Stimulated activated CD8-positive, alpha-beta memory T cell treated with anti-CD3 and anti-CD28 coated beads, Interleukin-7, amount 100 ng/mL, for 4 hours (primary cell): ENCODE measurements at places on chromosomes 6 and 20.

DNA sequence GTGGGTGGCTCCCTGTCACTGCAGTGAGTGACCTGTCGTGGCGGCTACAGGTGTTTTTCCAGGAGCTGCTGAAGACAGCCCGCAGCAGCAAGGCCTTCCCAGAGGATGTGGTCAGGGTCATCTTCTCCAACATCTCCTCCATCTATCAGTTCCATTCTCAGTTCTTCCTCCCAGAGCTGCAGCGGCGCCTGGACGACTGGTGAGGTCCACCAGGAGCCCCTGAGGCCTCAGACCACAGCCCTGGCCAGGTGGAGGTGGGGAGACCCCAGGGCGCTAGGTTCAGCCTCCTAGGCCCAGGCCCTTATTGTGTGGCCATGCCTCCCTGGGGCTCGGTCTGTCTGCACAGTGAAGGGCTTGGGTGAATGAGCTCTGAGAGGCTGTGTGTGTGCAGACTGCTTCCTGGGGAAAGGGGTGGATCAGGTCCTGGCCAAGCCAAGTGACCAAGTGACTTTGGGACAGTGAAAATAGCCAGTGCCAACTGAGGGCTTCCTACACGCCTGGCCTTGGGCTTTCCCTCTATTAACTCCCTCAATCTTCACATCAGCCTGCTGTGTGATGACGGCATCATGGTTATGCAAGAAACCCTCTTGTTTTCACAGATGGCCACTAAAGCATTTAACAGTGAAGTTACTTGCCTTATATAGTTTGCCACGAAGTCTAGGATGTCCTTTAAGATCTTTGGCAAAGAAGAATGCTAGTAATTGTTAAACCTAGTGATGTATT lies 6.4 kb downstream of the FGD2 start:
- no peak for DNase-seq

DNA sequence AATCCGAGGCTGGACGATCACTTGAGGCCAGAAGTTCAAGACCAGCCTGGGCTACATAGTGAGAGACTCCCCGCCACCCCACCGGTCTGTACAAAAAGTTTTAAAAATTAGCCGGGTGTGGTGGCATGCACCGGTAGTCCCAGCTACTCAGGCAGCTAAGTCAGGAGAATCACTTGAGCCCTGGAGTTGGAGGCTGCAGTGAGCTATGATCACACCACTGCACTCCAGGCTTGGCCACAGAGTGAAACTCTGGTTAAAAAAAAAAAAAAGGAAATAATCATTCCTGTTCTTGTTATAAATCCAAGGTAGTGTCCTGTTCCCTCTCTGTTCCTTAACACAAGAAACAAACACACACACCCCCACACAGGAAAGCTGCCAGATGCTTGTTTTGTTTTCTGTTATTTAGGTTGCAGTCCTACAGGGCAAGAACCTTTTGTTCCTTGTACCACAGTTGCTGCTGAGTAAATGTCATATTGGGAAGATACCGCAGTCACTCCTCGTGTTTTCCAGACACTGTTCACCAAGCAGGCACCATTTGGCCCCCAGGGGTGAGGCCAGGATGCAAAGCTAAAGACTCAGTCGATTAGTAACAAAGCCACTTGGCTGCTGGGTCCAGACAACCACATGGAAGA lies 28.9 kb downstream of the ASIP start:
- DNase-seq = no peak

- DNase-seq = no peak
These were observed 260.1 kb downstream of the PRL start for GRCh38 chr6:22036699-22037098.

GRCh38 chr6:165649166-165650137 lies 13.6 kb downstream of the PDE10A start:
- no peak for DNase-seq

GRCh38 chr20:52004715-52005114 lies 186.9 kb downstream of the ZFP64 start:
- DNase-seq = no peak
